GM23248 (cell line): ENCODE measurements at places on chromosomes 4 and X.

GRCh38 chr4:11471618-11472017 is 42.9 kb upstream of the HS3ST1 start:
- H3K36me3 ChIP-seq = no peaks in the 10 kb centered on the region
- no peak for DNase-seq
- H3K27ac ChIP-seq = no peak overlapping the region
- H3K27me3 ChIP-seq = no peaks in the 10 kb centered on the region
- no peak overlapping the region for H3K4me3 ChIP-seq

- no peak overlapping the region for H3K4me3 ChIP-seq
- H3K36me3 ChIP-seq = no peaks in the 10 kb centered on the region
- no peaks in the 10 kb centered on the region for H3K27me3 ChIP-seq
Measured at GRCh38 chr4:25481648-25482047, 104.6 kb downstream of the ANAPC4 start.

DNA sequence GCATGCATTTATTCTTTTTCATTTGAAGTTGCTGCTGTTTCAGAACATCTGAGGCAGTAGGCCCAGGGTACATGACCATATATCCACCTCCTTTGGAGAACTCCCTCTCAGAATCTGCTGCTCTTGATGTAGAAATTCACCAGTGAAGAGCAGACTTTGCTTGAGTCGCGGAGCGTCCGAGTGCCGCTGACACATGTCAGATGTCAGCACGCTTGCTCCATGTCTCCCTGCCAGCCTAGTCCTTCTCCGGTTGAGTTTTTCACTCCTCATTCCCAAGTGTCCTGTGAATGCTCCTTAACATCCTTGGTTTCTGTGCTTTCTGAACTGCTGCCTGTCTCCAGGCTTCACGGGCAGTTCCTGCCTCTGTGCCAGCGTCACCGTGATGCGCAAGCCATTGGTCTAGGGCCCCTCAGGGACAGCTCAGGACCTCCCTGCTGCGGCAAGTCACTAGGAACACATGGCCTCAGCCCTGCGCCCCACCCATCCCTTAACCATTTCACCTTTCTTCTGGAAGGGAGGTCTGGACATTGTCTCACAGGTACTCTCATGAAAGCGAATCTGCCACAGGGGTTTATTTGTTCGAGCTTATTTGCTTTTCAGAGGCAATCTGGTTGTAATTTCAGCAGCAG is 93.1 kb upstream of the RBPJ start:
- H3K4me3 ChIP-seq = no peak overlapping the region
- H3K27me3 ChIP-seq = no peaks in the 10 kb centered on the region
- no peaks in the 10 kb centered on the region for H3K36me3 ChIP-seq
- no peak overlapping the region for H3K27ac ChIP-seq
- DNase-seq = no peak

- DNase-seq = peak; percentile 26
- no peaks in the 10 kb centered on the region for H3K4me1 ChIP-seq
- no peaks in the 10 kb centered on the region for H3K36me3 ChIP-seq
- H3K27me3 ChIP-seq = no peaks in the 10 kb centered on the region
- H3K4me3 ChIP-seq = no peak overlapping the region
Measured at GRCh38 chr4:176575141-176575730, 217.5 kb downstream of the VEGFC start.

GRCh38 chrX:140503238-140503601 is 1.6 kb downstream of the SOX3 start:
- no peak overlapping the region for H3K4me3 ChIP-seq
- H3K27ac ChIP-seq = no peak overlapping the region
- peaks cover 50% of the 10 kb centered on the region for H3K27me3 ChIP-seq
- no peak for DNase-seq

- peaks cover 12% of the 10 kb centered on the region; the same call in 1 of the 2 replicates for H3K27me3 ChIP-seq
- no peaks in the 10 kb centered on the region for H3K4me1 ChIP-seq
- DNase-seq = no peak
- H3K36me3 ChIP-seq = no peaks in the 10 kb centered on the region
Measured at GRCh38 chr4:4752576-4753401, 106.7 kb upstream of the MSX1 start.

DNA sequence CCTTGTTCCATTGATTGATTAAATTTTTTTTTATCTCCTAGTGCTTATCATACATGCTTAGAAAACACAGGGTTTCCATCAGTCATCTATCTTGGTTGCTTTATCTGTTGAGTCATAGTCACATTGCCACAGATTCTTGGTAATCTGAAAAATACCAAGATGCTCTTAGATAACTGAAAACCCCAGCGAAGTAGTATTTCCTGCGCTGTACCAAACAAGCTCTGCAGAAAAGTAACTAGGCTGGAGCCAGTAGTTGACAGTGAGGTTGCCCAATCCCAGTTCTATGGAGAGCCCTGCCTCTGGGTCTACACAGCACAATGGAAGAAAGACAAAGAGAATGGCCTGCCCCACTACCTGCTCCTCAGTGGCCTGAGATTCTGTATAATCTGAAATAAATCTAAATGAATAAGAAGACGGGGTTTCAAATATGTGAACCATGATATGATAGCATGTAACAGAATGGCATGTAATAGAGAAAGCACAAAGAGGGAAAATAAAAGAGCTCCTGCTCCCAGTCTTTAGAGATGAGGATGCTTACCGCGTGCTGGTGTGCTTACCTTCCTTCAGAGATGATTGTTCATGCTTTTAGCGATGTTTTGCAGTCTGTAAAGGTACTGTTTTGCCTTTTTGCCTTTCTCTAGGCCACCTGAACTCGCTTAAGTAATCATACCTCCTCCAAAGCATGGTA is 55.3 kb upstream of the RAPGEF2 start:
- peaks cover 6% of the 10 kb centered on the region for H3K4me1 ChIP-seq
- peaks cover 4% of the 10 kb centered on the region for H3K27me3 ChIP-seq
- DNase-seq = peak; percentile 2
- H3K36me3 ChIP-seq = no peaks in the 10 kb centered on the region

- DNase-seq = no peak
- H3K36me3 ChIP-seq = no peaks in the 10 kb centered on the region
- H3K4me1 ChIP-seq = peaks cover 20% of the 10 kb centered on the region
- no peak overlapping the region for H3K4me3 ChIP-seq
- H3K27me3 ChIP-seq = no peaks in the 10 kb centered on the region
- no peak overlapping the region for H3K27ac ChIP-seq
Measured at GRCh38 chr4:22181736-22182135, 233.2 kb upstream of the KCNIP4 start.
